ENCODE measurements at places on chromosomes 12 and 14.
A peak's percentile ranks its signal among the peaks of the same experiment; 100 is the strongest.

DNA sequence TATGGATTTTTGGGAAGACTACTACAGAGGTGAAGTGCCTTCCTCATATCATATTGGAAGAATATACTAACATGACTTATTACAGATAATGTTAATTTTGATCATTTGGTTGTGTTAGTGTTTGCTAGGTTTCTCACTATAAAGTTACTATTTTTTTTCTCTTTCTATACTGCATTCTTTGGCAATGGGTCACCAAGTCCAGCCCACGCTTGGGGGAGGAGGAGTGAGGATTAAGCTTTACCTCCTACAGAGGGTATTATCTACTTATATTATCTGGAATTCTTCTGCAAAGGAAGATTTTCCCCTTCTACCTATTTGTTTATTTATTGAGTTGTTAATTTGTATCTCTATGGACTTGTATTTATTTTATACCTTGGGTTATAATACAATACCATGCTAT, 31.5 kb downstream of the SCN8A start:
- DNase-seq, result peak; percentile 59

GRCh38 chr12:110861729-110862128, 14.9 kb downstream of the CCDC63 start:
- DNase-seq, result no peak

DNA sequence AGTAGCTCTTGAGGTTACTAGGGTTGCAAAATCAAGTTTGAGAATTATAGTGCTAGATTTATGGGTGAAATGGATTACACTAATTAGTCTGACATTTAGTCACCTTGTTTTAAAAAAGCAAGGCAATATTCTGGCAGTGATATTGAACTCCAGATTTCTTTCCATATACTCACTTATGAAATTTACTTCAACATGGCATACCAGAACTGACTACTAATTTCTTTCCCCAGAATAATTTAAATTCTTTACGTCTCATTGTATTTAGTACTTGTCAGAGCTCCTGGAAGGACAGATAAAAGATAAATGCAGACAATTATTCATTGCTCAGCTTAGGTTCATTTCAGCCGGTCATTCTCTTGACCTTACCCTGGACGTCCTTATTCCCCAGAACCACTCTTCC, 24.3 kb downstream of the EMP1 start:
- no peak for DNase-seq

DNA sequence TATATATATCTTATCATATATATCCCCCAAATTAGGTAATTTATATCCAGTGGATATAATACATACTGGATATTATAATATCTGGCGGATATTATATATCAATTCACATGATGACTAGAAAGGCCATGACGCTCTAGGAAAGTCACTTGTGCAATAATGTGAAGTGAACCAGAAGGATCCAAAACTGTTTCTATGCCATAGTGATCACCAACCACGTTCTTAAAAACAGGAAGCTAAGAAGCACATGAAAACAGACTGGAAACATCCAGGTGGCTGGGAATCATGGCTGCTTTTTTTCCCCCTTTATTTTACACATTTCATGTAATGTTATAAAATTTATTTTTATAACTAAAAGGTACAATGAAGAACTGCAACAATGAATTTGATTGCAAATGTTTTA, 1.4 kb downstream of the GUCY2C start:
- DNase-seq, result no peak

DNA sequence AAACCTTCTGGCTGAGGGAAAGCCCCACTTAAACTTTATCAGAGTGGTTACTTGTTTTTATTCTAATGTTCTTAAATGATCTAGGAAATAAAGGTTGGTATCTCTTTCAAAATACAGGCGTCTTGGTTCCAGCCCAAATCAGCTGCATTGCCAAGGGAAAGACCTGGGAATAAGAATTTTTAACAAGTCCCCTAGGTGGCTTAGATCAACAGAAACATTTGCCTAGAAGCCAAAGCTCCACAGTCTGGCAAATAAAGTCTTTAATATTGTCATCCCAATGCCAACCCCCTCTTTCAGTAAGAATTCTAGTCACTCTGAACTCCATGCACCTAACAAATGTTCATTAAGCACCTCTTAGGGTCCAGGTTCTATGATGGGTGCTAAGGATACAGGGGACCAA, 66.8 kb downstream of the ARL6IP4 start:
- DNase-seq, result no peak

DNA sequence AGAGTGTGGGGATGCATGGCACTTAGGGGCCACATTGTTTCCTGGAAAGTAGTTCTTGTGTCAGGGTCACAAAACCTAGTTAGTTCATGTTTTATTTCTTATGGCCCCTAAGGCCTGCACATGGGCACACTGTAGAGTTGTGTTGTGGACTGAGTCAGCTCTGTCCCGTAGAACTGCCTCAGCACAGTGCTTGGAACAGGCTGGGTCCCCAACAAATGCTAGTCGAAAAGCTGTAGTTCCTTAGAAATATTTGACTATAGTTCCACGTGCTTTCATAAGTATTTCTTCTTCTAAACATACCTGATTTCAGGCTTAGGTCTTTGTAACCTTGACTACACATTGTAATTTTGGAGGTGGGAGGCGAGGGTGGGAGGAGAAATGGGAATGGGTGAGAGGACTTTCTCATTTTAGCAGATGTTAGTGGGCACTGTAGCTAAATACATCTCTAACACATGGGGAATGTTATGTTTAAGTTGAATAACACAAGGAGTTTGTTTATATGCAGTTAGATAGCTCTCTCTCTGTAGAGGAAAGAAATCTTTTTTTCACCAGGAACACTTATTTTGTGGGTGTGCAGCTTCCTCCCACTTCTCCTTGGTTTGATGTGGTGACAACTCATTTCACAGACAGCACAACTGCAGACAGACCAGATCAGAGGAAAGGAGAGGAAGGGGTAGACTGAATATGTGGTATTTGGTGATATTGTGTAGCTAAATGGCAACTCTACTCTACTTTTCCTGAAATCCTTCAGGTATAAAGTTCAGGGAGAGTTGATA, 39.5 kb upstream of the DACT1 start:
- DNase-seq, result no peak

- DNase-seq, result peak; percentile 21
Measured at GRCh38 chr12:40137252-40137651, 31.4 kb upstream of the SLC2A13 start.

- DNase-seq, result peak; percentile 81
Measured at GRCh38 chr14:61113561-61114225, 132.6 kb downstream of the SLC38A6 start.

DNA sequence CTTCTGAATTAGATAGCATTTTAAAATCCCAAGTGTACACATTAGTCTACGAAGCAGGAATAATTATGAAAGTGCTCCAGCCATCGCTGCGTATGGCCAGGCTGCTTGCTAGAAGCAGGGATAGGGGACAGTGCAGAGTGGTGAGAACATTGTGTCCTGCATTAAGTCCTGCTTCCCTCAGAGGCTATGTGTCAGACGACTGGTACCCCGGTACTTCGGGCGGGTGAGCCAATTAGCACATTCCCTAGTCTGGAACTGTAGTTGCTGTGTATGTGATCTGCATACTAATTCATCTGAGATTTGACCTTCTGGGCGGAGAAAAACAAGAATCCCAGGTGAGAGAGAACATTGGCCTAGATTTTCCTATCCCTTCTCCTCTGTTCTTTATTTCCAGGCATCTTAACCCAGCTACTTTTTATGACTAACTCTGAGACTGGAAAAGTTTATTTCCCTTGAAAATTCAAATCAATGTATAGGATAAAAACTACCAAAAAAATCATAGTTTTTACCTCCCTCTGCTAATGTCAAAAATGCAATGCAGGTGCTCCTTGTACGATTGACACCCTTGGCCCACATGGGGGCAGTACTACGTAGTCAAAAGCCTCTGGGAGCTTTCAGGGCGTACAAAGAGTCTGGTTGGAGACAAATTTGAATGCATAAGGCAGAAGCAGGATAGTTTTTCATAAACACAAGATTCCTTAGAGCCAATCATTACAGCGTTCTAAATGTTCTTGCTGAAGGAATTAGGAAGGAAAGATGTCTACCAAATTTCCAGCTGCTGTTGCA, 764.3 kb downstream of the NOVA1 start:
- peak; percentile 87 for DNase-seq

DNA sequence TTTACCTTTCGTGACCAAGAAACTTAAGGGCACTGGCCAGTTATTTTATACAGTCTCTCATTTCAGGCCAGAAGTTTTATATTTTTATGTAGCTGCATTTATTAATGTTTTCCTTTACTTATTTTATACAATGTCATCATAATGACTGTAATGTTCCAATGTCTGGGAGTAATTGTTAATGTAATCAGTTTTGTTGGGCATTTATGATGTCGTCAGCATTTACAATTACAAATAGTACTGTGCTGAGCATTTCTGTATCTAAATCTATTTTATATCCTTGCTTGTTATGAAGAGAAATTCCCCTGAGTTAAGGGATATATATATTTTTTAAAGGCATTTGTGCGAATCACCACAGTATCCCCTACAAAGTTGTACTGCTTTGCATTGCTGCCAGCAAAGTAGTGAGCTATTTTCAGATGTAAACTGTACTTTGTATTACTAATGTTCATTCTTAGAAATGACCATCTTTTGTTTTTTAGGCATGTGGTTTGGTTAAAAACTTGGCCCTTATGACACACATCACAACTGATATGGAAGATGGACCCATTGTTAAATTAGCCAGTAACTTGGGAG, 74.4 kb downstream of the POLR3B start:
- DNase-seq, result no peak

- peak; percentile 81 for DNase-seq
Measured at GRCh38 chr14:95770777-95771176, 56.9 kb upstream of the TCL1A start.

DNA sequence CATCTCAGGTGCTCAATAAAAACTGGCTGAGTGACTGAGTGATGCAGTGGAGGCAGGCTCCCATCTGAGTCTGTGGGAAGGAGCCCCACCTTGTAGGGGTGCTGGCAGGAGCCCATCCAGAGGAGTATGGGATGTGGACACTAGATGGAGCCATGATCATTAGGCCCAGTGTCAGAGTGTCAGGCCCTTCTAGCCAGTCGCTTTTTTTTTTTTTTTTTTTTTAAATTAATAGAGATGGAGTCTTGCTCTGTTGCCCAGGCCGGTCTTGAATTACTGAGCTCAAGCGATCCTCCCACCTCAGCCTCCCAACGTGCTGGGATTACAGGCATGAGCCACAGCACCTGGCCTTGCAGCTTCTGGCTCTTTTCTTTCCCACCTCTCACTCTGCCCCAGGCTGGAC, 11.5 kb downstream of the RITA1 start:
- DNase-seq, result peak; percentile 71

DNA sequence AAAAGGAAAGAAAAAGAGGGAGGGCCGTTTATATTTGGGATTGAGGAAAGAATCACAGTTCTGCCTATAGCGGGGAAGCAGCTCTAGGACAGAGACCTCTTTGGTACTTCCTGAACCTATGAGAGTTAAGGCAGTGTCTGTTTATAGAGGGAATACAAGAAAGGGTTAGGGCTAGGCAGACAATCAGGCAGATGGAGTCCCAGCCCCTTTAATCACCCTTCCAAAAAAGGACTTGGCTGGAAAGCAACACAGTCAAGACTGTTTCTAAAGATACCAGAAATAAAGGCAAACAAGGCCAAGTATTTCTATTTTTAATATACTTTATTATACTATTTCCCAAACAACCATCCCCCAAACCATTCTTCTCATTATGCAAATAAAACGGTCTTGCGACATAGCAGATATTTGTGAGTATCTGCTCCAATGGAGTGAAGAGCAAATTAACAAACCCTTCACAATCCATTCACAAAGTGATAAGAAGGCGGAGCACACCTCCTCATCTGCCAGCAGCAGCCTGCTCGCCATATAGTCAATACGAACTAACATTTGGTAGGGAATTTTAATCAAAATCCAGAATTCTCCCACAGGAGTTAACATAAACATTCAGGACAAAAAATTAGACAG, 697 bp upstream of the GRIP1 start:
- DNase-seq, result no peak

- DNase-seq, result peak; percentile 70
Measured at GRCh38 chr12:92827836-92828431, 101.2 kb downstream of the EEA1 start.

DNA sequence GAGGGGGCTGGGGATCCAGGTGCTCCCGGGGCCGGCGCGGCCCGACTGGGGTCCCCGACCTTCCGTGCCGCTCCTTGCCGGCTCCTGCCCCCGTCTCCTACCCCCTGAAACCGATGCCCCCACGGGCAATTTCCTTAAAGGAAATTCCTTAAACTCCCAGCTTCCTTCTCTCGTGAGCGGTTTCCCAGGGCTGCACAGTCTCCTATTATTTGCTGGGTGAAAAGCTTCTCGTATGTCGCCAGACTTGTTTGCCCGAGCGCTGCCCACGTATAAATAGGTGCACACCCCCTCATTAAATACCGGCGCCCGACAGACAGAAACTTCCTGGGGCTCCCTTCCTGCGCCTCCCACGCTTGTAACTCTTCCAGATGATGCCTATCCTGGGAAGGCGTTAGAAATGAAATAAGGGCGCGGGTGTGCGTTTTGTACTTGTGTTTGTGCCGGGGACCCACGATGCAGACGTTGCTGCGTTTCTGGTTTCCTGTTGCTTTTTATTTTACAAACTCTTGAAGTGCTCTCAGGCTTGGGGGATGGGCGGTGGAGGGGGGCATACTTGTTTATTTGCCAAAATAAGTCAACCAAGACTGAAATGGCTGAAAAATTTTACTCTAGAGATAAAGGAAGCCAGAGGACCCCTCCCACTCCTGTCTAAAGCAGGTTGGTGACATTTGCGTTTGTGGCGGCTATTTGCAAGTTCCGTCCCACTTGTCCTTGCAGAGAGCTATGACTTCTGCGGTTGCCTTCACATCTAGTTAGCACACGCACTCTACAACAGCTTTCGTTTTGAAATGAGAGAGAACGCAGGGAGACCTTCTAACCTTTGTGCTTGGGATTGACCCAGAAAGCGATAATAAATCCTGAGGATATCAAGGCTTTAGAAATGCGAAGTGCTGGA, 1.0 kb downstream of the HIP1R start:
- DNase-seq, result peak; percentile 75

DNA sequence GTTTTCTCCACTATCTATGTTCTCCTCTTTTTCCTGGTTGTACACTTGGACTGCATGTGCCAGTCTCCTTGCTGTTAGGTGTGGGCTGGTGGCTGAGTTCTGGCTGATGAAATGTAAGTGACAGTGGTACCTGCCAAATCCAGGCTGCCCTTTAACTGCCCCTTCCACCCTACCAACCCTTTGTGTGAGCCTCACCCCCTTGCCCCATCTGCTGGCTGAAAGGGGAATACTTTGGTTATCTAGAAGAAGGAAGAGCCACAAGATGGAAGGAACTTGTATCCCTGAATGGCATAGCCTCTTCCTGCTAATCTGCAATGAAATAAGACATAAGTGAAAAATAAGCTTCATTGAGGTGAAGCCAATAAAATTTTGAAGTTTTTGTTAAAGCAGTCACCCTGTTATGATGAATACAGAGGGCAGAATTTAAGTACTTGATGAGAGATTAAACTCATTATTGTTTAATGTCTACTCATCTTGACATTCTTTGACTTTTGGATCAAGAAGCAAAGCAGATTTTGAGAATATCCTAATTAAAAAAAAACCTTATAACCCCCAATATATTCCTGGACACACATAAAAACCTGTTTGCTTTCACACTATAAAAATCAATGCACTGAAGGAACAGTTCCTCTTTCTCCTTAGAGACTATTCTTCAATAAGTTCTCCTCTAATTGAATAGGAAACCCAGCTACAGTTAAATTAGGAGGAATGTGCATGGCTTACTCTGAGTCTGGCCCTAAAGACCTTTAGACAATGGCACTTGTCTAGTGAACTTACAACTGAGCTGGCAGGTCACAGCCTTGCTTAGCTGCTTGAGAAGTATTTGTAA, 262.6 kb upstream of the BTG1 start:
- peak; percentile 64 for DNase-seq

- DNase-seq, result no peak
Measured at GRCh38 chr12:131074221-131075083, 120.7 kb downstream of the ADGRD1 start.

Measured in A673 (cell line).